ENCODE measurements at places on chromosomes 6 and 20.

- no peak for DNase-seq
Measured at GRCh38 chr6:116070616-116071389, 10.1 kb upstream of the FRK start.

GRCh38 chr6:7730784-7731227 is 4.9 kb downstream of the BMP6 start:
- no peak for DNase-seq

- DNase-seq: no peak
Measured at GRCh38 chr6:5871296-5871695, 135.4 kb downstream of the NRN1 start.

DNA sequence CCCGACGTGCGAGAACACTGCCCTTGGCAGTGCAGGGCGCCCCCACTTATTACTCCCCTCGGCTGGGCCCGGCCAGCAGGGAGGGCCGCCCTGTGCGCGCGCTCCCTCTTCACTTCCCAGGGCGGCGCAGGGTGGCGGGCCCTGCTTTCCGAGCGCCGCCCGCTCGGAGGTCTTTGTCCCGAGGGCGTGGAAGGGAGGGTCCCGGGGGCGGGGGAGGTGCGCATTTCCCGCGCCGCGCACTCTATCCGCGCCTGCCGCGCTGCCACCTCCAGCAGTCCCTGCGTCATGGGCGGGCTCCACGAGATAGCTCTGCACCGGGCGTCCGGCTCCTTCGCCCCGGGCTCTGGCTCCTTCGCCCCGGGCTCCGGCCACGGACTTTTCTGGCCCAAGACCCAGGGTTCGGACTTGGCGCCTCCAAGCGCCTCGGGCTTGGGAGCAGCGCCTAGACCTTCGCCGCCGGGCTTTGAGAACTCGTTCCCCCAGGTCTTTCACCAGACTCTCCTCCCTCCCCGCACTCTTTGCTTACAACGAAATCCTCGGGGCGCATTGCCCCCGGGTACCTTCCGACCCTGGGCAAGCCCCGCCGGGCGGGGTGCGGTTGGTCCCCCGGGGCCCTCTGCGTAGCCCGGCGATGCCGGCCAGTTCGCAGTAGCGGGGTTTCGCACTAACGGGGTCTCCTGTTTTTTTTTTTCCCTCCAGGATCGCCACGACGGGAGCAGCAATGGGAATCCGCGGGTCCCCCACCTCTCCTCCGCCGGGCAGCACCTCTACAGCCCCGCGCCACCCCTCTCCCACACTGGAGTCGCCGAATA is 1.6 kb downstream of the TFAP2C start:
- DNase-seq: no peak

DNA sequence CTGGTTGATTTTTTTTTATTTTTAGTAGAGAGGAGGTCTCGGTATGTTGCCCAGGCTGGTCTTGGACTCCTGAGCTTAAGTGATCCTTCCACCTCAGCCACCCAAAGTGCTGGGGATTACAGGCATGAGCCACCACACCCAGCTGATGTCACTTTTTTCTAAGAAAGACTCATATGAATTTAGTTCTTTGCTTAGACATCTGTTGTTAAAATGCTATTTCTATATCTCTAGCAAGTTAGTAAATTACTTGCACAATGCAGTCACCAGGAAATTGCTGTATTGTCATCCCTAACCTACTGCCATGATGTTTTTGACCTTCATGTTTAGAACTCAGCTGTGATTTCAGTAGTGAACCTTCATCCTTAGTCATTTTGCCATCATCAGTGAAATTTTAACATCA is 5.7 kb downstream of the KDM1B start:
- no peak for DNase-seq

All from activated CD4-positive, alpha-beta T cell treated with anti-CD3 and anti-CD28 coated beads for 4 hours (primary cell).